ENCODE measurements at places on chromosomes 2 and 18.

DNA sequence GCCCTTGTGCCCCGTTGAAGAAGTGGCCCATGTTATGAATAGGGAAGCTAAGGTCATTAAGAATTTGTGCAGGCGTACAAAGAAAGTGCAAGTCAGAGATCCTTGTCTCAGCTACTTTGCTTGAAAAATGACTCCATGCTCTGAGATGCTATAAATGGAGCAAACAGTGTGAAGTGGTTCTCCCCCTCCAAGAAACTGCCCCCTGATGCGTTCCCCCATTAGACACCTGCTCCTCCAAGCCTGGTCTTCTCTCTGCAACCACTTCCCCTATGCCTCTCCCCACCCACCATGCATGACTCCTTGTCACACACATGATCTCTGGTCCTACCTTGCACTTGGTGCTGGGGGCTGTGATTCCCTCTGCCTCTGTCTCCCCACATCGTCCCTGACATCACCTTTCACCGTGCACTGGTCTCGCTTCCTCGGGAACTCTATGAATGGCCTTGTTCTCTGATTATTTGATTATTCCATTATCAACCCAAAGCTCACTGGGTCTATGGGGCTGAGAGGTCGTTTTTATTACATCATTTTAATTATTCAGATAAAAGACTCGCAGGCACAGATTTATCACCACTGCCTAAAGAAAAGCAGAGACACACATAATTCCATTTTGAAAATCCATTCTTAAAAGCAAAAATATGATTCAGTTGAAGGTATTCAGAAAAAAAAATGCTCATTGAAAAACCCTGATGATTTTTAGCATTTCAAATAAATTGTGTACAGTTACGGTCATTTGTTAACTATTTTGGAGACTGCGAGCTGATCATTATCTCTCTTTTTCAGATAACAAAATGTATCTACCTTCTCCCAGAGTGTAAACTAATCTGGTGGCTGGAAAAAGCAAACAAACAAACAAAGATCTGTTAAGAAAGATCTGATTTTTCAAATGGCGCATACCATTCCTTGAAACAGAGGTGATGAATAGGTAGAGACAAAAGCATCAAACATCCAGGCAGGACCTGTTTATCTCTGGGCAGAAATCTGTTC, 294.9 kb downstream of the SOX11 start:
- no peak for DNase-seq

DNA sequence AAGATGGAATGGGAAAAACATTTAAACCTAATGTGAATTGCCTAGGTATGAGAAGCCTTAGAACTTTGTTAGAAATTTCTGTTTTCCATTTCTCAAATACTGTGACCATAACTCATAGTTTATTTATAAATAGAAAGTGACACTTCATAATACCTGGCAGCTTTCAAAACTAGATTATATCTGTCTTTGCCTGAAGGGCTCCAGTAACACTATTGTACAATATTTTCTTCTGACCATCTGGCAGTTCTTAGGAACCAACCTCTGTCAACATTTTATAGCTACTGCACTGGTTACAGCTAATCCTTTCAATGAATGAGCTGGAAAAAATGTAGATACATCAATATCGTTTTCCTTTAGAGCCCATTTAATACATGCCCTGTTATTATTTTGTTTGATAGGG, 237.4 kb downstream of the CAMKMT start:
- no peak for DNase-seq

- DNase-seq: no peak
Measured at GRCh38 chr2:184765112-184765895, 167.0 kb downstream of the ZNF804A start.

DNA sequence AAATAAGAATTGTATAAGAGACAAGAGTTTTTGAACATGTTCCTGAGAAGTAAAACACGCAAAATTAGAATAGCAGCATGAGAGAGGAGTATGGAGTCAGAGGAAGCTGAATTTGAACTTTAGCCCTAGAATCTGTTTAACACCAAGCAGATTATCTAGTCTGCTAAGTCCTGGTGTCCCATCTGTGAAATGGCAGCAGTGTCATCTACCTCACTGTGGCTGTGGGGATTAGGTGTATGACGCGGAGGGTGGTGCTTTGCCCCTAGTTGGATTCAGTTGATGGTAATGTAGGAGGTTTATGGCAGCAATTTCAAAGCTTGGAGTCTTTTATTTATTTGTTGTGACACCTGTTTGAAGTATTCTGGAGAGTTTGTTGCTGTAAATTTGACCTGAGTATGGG, 79.2 kb downstream of the ZNF532 start:
- DNase-seq: no peak

- no peak for DNase-seq
Measured at GRCh38 chr2:215504547-215504946, 68.7 kb upstream of the FN1 start.

DNA sequence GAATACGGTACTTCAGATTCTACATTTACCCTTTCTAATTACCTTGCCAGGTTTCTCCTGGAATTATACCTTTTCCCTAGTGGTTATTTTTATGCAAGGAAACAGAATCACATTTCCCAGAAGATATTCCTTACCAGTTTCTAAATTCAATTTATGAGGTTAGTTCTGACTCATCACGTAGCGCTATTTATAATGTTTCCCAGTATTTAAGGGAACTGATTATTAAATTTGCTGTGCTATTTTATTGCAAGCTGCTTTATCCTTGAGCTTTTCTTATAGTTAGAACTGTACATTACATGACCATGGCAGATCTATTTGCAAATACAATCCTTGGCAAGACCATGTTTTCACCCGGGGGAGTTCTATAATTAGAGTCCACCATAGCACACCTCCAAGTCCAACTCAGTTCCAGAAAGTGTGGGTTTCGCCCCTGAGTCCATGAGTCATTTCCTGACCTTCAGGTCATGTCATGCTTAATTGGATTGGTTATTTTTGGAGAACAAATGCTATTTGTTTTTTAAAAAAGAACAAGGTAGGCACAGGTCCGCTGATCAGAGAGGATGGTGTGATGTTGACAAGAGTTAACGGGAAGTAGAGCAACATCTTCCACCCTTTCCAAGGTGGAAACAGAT, 126.6 kb downstream of the ZNF532 start:
- DNase-seq: no peak

- DNase-seq: no peak
Measured at GRCh38 chr2:84846041-84846663, 34.7 kb downstream of the TRABD2A start.
